NCI-H1436 treated with DMSO at 0.1 percent for 48 hours (cell line): ENCODE measurements at places on chromosomes 7 and 10.

DNA sequence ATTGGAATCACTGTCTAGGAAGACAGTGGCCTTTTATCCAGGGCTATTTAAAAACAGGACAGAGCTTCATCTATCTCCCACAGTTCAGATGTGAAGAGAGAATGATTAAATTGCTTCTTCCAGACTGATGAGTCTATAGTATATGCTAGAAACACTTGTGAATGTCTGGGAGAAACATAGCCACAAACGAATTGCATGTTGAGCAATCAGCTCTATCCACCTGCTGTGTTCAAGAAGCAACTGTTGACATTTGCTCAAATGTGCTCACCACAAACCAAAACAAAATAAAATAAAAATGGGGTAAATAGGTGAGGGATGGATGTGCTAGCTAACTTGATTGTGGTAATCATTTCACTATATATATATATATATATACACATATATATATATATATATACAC lies 195.1 kb downstream of the HECW1 start:
- DNase-seq = no peak

GRCh38 chr7:2233926-2234325 lies 1.2 kb upstream of the MAD1L1 start:
- no peak for DNase-seq

DNA sequence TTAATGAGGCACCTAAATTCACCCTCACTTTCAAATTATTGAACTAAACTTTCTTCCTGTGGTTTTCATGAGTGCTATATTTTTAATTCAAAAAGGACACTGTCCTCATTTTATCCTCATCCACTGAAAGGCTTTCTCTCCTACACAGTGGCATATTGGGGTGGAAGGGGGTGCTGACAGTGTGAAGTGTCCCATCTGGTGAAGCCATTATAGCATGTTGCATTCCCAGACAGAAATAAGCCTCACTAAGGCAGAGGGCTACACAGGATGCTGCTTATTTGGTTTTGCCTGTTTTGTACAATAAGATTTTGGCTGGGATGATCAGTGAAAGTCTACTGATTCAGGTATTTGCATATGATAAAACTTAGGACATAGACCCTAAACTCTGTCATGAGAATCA lies 82.4 kb upstream of the INHBA start:
- DNase-seq = no peak

DNA sequence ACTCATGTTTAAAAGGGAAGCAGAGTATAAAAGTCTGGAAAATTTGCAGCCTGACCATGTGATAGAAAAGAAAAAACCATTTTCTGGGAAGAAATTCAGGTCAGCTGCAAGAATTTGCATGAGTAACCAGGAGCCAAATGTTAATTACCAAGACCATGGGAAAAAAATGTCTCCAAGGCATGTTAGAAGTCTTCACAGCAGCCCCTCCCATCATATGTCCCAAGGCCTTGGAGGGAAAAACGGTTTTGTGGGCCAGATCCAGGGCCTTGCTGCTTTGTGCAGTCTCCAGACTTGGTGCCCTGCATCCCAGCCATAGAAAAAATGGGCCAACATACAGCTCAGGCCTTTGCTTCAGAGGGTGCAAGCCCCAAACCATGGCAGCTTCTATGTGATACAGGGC lies 1019.6 kb upstream of the SORCS1 start:
- no peak for DNase-seq

DNA sequence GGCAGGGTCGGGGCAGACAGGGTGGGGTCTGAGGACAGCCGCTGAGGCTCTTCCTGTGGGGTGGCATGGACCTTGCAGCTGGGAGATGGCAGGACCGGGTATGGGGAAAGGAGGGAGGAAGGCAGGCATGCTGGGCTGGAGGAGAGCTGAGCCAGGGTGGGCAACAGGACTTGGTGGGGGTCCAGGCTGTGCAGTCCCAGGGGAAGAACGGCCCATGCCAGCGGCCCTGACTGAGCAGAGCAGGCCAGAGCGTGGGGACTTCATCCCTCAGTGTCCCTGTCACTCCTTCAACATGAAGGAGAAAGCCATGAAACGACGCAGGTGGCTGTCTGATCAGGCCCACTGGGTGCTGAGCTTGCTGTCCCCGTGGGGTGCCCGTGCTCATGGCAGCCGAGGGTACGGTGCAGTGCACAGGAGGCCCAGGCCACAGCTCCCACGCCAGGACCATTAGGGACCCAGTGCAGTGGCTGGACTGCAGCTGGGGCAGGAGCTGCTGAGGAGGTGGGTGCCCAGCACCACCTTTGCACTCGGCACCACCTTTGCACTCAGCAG lies 519.6 kb downstream of the PTPRN2 start:
- no peak for DNase-seq

- DNase-seq = no peak
Observed at GRCh38 chr7:112092306-112092705, 113.9 kb downstream of the DOCK4 start.

DNA sequence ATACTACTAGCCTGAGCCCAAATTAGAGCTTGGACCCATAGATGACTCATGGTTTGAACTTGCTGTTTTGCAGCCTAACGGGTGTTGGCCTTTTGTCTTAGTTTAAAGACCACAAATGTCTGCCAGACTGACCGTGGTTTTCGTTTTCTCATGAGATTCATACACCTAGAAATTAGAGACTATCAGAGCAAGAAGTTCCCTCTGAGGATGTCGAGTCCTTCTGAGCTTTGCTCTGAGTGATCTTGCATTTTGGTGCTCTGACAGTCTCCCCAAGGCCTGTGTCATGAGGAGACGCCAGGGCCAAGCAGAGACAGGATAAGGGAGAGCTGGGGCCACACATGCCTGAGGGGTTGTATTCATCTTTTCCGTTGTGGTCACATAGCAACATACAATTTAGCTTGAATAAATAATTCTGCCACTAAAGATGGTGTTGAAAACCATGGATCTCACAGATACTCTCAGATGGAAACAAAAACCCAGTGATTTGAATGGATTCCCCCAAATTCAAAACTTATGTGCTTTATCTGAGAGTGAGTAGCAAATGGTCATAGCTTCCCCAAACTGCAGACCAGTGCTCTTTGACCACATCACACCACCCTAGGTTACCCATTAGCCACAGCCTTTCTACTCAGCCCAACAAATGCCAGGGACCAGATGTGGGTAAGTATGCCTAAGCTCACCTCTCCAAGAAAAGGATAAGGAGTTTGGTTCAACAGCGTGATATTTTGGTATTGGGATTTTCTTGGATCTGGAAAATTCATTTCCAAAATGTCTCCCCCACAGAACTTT lies 762.0 kb upstream of the IGFBP3 start:
- DNase-seq = no peak

GRCh38 chr7:95794917-95795515 lies 22.7 kb downstream of the DYNC1I1 start:
- no peak for DNase-seq

- no peak for DNase-seq
Observed at GRCh38 chr10:24384954-24385353, 176.0 kb downstream of the KIAA1217 start.

GRCh38 chr7:3078514-3078913 lies 34.8 kb upstream of the CARD11 start:
- DNase-seq = no peak

DNA sequence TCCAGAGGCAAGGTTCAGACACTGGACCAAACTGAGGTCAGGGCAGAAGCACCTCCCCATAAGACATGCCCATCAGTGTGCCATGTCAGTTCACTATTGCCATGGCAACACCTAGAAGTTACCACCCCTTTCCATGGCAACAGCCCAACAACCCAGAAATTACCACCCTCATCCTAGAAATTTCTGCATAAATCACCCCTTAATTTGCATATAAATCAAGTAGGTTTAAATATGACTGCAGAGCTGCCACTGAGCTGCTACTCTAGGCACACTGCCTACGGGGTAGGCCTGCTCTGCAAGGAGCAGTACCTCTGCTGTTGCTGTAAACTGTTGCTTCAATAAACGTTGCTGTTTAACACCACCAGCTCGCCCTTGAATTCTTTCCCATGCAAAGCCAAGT lies 12.7 kb downstream of the STEAP2 start:
- DNase-seq = no peak

DNA sequence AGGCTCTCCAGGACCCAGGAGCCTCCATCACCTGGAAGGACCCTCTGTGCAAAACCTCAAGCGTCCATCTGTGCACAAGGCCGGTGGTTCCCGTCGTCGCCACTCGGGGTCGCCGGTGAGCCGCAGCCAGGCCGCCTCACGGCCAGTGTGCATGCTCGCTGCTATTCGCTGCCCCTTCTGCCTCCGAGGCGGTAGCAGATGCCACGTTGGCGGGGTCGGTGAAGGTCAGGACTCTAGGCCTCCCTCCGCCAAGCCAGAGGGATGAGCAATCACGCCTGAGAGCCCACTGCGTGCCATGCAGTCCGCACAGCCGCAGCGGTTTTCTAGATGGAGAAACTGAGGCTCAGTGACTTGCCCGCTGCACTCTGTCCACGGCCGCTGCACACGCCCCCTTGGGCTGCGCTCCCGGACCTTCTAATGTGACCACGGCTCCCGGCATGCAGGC lies 5.7 kb downstream of the UPK3B start:
- DNase-seq = no peak

GRCh38 chr7:96266580-96266979 lies 55.3 kb downstream of the SLC25A13 start:
- no peak for DNase-seq

DNA sequence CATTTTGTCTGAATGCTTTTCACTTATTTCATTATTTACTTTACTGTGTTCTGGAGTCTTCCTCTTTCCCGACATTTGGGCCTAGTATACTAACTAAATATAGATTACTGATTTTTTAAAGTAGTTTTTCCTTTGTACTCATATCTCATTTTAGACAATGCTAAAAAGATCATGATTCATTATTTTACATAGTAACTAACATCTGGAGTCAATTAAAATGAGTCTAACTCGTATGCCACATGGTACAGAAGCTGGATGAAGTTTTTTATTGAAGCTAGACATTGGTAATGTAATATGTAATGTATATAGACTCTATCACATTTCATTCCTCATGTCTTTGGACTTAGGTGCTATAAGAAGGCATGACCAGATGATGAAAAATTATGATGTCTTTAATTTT lies 156.3 kb upstream of the HGF start:
- no peak for DNase-seq

- no peak for DNase-seq
Observed at GRCh38 chr10:14184841-14185315, 145.8 kb downstream of the FRMD4A start.

- DNase-seq = no peak
Observed at GRCh38 chr10:122782911-122783310, 62.7 kb downstream of the CUZD1 start.

DNA sequence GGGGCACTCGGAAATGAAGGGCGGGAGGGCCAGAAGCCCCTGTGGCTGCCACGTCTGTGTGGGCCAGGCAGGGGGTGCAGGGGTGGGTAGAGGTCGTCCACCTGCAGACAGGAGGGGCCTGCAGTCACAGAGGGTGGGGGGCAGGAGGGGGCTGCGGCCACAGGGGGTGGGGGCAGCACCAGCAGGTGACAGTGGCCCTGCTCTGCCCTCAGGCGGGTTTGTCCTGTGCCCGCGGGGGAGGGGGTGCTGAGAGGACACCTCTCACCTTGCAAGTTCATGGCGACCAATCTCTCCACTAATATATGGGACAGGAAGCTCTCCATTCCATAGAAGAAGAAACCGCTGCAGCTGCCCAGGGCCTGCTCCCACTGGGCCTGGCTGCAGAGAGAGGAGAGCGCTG lies 26.6 kb upstream of the NKX6-2 start:
- no peak for DNase-seq

GRCh38 chr7:91800389-91800788 lies 80.1 kb downstream of the MTERF1 start:
- no peak for DNase-seq

DNA sequence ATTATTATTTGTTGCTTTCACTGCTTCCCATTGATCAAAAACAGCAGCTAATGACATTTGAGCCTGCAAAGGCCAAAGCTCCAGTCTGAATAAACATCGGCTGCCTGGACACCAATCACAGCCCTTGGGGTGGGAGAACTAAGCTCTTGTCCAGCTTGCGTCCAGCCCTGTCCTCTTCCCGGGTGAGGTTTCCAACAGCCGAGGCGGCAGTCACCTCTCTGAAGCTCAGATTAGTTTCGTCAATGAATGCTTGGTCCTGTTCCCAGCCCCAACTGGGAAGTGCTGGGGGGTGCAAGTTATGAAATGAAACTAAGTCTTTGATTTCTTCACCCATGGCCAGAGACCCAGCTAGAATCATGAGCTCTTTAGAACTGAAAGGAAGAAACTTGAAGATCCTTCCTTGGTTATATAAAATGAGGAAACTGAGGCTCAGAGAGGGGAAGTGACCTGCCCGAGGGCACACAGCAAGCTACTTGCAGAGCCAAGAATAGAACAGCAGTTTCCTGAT lies 114.0 kb upstream of the TCF7L2 start:
- no peak for DNase-seq

DNA sequence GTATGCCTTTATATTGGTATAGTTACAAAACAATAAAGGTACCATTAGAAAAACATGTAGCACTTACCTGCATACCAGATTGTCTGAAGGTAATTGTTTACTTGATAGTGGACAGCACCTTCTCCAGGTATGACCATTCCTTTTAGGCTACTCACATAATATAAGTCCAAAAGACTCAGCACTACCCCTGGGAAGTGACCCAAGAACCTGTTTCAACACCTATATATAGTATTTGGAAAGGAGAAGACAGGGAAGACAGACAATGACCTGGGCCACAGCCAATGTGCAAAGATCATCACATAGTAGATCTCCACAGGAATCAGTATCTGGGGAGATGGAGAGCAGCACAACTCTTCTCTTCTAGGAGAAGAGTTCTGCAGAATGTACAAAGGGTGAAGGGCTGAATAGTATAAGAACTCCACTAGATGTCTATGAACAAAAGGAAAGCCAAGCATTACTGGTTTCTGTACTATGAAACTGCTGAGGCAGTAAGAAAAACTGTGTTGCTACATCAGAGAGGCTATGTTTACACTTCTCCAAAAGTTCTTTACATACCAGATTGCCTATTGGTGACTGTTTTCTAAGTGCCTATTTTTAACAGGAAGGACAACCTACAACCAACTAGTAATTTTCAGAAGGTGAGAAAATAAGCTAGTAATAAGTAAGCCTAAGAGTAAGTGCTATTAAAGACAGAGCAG lies 159.2 kb downstream of the BTAF1 start:
- DNase-seq = no peak

- DNase-seq = no peak
Observed at GRCh38 chr7:129859183-129859582, 93.6 kb downstream of the UBE2H start.

DNA sequence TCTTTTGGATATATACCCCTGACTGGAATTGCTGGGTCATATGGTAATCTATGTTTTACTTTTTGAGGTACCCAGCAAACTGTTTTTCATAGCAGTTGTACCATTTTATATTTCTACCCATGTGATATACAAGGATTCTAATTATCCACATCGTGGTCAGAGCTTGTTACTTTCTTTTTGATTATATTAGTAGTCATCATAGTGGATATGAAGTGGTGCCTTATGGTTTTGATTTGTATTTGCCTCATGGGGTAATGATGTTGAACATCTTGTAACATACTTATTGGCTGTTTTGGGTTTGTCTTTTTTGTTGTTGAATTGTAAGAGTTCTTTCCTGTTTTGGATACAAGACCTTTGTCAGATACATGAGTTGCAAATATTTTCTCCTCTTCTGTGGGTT lies 51.7 kb downstream of the MAPK8 start:
- DNase-seq = no peak

GRCh38 chr7:115037128-115037802 lies 115.4 kb downstream of the MDFIC start:
- no peak for DNase-seq

GRCh38 chr10:59881640-59882039 lies 24.7 kb downstream of the CCDC6 start:
- DNase-seq = no peak
